ENCODE measurements at places on chromosomes 2 and 18.

- no peak for DNase-seq
Observed at GRCh38 chr2:50851886-50852285, 180.0 kb downstream of the NRXN1 start.

DNA sequence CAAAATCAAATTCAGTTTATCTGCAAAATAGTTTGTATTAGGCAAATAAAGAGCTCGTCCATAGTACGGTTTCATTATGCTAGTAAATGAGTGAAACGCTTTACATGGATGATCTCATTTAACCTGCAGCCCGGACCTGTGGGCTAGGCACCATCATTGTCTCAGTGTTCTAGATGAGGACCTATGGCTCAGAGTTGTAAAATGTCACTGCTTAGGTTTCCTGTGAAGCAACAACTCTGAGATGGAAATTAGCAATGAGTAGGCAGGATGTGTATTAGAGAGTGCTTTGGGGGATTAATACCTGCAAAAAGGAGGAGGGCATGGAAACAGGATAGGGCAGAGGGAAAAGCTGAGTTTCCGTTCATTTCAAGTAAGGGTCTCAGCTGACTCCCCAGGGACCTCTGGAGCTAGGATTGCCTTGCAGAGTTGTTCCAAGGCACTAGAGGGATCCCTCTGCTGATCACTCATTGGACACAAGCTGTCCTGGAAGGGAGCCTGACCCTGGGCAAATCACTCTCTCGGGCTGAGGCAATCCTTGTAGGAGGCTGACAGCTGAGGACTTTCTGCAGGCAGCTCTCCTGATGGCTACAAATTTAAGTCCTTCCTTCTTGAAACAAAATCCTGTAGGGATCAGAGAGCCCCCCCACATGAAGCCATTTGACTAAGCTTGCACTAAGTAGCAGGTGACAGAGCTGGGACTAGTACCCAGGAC is 58.8 kb upstream of the SIX2 start:
- DNase-seq: no peak

GRCh38 chr18:11324956-11325882 is 175.8 kb upstream of the PIEZO2 start:
- peak; percentile 92 for DNase-seq

- DNase-seq: no peak
Observed at GRCh38 chr2:182228741-182229140, 198.1 kb downstream of the PDE1A start.

DNA sequence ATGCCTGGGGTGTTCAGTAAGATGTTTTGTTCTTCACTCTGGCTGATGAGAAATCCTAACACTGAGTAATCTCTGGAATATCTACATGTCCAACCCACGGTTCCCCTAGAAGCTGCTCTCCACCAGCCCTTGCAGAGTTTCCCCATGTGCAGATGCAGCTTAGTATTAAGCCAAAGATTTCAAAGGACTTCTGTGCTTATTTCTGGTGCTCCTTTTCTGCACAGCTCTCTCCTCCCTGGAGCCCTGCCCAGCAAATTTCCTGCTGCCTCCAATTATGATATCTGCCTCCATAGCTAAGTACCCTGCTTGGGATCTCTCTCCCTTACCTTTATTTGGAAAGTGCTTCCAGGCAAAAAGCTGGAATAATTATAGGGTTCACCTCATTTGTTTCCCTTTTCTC is 949.3 kb downstream of the BCL11A start:
- no peak for DNase-seq

GRCh38 chr18:6951336-6952090 is 166.1 kb downstream of the LAMA1 start:
- no peak for DNase-seq

DNA sequence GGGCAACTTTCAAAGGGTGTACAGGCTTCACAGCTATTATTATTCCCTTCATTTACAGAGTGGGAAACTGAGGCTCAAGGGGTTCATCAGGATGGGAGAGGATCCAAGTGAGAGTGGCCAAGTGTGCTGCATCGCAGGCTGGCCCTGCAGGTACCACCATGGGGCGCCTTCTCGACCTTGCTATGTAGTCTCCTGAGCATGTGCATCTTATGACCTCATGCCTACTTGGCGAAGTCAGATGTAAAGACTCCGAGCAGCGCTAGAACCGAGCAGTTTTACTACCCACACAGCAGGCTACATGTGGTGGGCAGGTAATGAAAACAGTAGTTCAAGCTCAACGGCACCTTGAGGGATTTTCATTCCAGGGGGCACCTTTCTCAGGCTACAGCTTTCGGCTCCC is 42.0 kb downstream of the TFCP2L1 start:
- no peak for DNase-seq

- no peak for DNase-seq
Observed at GRCh38 chr2:64686283-64686956, 32.7 kb upstream of the SERTAD2 start.

DNA sequence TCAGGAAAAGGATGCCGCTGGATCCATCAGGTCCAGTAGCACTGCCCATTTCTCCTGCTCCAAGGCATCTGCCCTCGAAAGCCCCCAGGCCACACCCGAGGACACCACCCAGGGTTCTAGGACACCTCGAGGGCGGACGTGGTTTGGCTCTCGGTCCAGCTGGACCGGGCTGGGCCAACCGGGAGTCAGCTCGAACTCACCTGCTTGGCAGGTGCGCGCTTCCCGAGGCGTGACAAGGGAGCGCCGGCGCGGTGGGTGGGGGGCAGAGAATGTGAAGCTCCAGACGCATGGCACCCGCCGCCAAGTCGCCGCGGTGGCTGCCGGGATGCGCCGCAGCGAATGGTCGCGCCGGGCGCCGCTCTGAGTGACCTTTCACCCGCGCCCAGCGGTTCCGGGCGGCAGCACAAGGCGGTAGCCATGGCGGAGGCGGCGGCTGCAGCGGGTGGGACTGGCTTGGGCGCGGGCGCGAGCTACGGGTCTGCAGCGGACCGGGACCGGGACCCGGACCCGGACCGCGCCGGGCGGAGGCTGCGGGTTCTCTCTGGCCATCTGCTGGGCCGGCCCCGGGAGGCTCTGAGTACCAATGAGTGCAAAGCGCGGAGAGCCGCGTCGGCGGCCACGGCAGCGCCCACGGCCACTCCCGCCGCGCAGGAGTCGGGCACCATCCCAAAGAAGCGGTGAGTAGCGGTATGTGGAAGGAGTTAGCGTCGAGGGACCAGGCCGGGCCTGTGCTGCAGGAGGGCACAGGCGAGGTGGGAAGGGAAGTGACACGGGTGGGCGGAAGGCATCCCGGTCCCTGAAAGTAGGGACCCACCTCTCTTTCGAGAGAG is at the start of gene AGPS:
TSS of gene AGPS (plus strand) at position 401 of the 830 bp plus-strand sequence. CDS start at position 418, 17 bp downstream.
- DNase-seq: no peak

GRCh38 chr18:45662468-45662867 is 47.2 kb downstream of the SLC14A2 start:
- peak; percentile 34 for DNase-seq

DNA sequence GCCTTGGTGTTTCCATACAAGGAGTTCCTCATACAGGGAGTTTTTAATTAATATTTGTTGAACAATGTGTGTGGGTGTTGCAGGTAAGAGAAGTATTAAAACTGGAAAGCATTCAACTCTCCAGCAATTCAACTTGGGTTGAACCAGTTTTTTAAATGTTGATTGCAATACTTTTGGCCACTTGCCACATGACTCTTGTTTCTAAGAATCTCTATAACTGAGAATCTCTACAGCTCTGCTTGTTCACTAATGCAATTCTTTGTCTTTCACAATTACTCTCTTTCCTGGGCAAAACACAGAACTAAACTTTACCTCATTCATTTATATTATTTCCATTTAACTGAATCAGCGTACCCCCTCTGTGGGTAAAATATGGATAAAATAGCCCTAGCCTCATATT is 429.4 kb downstream of the ARHGAP15 start:
- peak; percentile 70 for DNase-seq

DNA sequence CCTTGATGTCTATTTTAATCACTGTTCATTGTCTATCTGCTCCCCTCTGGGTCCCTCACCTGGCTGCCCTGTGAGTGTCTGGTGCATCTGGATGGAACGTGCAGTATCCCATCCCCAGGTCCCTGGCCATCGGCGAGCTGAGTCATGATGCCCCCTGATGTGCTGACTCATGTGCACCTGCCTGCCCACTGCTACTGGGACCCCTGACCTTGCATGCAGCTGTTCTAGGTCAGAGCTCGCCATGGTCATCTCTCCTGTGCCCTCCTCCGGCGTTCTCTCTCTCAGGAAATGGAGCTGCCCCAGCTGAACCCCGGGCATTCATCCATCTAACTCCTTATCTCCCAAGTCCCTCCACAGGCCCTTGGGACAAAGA is 516.2 kb upstream of the HS6ST1 start:
- DNase-seq: no peak

GRCh38 chr2:158637357-158637756 is 157.8 kb upstream of the DAPL1 start:
- no peak for DNase-seq

GRCh38 chr2:235007664-235008457 is 56.0 kb downstream of the SH3BP4 start:
- DNase-seq: no peak

- DNase-seq: no peak
Observed at GRCh38 chr2:98936353-98937351, 627 bp upstream of the CRACDL start.

- no peak for DNase-seq
Observed at GRCh38 chr2:232488097-232488711, 570 bp upstream of the ECEL1 start.

GRCh38 chr18:57550510-57550909 is 36.0 kb downstream of the FECH start:
- DNase-seq: no peak

- no peak for DNase-seq
Observed at GRCh38 chr2:75982719-75983118, 272.0 kb upstream of the GCFC2 start.

- DNase-seq: no peak
Observed at GRCh38 chr2:237864444-237864931, 5.1 kb downstream of the RAMP1 start.

- DNase-seq: peak; percentile 29
Observed at GRCh38 chr2:224357098-224357901, 44.6 kb downstream of the FAM124B start.

DNA sequence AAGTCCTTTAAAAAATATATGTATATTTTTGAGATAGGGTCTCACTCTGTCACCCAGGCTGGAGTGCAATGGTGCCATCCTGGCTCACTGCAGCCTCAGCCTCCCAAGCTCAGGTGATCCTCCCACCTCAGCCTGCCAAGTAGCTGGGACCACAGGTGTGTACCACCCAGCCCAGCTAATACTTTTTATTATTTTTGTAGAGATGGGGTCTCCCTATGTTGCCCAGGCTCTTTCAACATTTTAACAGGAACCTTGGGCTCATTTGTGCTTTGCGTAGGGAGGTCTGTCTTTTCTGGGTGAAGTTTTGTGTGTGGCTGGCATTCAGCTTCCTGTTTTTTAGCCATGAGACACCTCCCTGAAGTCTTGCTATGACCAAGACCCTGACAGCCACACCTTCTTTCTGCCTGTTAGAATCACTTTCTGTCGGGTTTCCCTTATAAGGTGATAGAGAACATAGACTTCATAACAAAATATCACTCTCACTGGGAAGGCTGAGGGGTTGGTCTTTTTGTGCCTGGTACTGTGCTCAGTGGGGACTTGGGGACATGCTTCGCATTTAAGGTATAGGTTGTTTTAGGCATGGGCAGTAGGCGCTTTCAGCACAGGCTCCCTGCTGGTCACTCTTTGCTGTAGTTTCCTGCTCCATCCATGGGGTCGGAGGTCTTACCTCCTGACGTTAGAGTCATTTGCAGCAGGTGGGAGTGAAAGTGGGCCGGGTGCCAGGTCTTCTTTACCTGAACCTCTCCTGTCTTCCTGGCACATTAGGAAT is 3.4 kb downstream of the RAB31 start:
- DNase-seq: no peak

DNA sequence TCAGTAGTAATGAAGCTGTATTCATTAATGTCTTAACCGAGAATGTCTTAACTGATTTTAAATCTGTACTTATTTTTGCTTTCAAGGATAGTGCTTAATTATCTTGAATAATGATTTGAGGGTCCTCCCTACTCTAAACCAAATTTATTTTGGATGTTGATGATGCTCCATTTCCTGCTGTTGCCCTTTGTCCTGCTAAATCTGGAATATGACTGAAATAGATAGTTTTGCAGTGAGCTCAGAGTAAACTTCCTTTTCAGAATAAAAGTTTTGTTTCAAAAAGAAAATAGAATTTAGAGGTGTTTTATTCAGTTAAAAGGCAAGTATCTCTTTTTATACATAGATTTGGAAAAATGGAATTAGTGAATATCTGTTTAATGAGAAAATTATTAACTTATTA is 8.1 kb downstream of the NBEAL1 start:
- DNase-seq: no peak

GRCh38 chr18:45250479-45250878 is 364.8 kb upstream of the SLC14A2 start:
- no peak for DNase-seq

- DNase-seq: peak; percentile 5
Observed at GRCh38 chr2:128986026-128986715, 667.5 kb upstream of the HS6ST1 start.

DNA sequence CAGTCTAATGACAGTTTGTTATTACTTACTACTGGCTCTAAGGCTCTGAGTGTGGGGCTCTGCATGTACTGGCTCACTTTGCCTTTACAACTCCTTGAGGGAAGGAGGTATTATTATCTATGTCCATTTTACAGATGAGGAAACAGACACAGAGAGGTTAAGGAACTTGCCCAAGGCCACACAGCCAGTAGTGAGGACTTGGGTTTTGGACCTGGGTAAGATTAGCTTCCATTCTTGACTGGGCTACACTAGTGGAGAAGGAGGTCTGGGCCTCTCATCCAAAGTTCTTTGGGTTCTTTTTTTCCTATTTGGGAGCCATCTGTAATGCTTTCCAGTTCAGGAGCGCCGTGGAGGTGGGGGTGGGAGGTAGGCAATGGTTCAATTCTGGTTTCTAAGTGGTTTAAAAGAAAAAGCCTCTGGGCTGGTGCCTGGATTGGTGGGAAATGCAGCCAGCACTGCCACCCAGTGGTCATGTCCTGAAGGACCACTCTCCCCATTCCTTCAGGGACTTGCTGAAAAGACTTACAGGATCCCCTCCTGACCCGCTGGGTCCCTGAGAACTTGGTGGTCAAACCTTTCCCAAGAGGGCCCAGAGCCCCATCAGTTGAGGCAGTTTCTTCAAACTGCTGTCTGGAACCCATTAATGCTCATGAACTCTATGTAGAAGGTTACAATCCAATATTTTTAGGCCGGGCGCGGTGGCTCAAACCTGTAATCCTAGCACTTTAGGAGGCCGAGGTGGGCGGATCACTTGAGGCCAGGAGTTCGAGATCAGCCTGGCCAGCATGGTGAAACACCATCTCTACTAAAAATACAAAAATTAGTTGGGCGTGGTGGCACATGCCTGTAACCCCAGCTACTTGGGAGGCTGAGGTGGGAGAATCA is 38.6 kb upstream of the NOTO start:
- DNase-seq: peak; percentile 38

GRCh38 chr2:134395779-134396178 is 141.9 kb downstream of the MGAT5 start:
- DNase-seq: no peak

- no peak for DNase-seq
Observed at GRCh38 chr2:105070010-105070865, 32.4 kb downstream of the MRPS9 start.

DNA sequence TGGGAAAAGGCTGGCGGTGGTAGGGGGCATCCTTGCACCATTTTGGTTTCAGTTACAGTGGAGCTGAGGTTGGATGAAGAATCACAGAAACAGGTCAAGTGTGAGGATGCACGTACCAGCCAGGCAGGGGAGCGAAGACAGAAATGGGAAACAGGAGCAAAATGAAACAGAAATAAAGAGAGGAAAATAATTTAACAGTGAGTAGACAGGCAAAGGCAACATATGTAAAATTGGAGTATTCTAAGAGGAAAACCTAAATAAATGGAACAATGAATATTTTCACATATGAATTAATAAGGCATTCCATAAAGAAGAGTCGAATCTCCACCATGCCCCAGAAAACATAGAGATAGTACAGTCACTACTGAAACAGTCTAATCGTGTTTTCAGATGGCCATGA is 29.7 kb downstream of the LRRFIP1 start:
- no peak for DNase-seq
